Aorta (tissue), 5 donors: ENCODE measurements at places on chromosomes 16 and 17. TPM values are rescaled to one million over a fixed set of nuclear protein-coding genes. Genes with fewer than 3 reads are reported as not detected.

DNA sequence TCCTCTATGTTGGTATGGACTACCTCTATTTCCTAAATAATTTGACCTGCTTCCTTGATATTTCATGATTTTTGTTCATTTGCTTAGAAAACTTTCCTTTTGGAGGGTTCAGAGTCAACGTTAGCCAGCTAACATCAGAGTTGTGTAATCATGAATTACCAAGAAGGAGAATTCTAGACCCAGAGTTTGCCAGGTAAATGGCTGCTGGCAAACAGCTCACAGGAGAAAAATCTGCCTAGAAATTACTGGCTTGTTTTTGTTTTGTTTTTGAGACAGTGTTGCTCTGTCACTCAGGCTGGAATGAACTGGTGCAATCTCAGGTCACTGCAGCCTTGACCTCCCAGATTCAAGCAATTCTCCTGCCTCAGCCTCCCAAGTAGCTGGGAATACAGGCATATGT is 111.4 kb upstream of the SALL1 start:
- no peak overlapping the region for H3K4me3 ChIP-seq
- DNase-seq, result no peak
- no peaks in the 10 kb centered on the region for H3K4me1 ChIP-seq
- H3K27me3 ChIP-seq, result no peaks in the 10 kb centered on the region

- H3K27me3 ChIP-seq, result no peaks in the 10 kb centered on the region
- DNase-seq, result peak; percentile 79
- H3K4me1 ChIP-seq, result no peaks in the 10 kb centered on the region
- H3K36me3 ChIP-seq, result no peaks in the 10 kb centered on the region
Observed at GRCh38 chr17:78168903-78169793, 767 bp downstream of the SYNGR2 start.

DNA sequence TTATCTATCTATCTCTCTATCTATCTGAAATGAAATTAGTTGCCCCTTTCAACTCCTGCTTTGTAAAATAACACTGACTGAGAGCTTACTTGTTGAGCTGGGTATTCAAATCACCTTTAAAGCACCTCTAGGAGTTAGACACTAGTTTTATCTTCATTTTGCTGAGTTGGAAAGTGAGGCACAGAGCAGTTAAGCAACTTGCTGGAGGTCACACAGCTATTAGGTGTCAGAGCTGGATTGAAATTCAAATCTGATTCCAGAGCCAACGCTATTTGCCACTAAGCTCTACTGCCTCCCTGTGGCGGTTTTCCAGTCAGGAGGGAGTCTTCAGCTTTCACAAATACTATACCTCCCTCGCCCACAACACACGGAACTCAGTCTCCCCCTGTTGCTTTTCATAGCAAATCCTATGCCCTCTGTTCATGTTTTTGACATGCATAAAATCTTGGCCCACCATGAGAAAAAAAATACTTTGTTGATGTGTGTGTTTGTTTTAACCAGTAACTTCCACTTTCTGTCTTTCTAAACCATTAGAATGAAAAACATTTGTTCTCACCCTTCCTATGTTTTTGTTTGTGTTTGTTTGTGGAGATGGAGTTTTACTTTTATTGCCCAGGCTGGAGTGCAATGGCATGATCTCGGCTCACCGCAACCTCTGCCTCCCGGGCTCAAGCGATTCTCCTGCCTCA is 74.8 kb upstream of the SMURF2 start:
- no peaks in the 10 kb centered on the region for H3K36me3 ChIP-seq
- DNase-seq, result no peak
- no peaks in the 10 kb centered on the region for H3K27me3 ChIP-seq
- no peak overlapping the region for H3K27ac ChIP-seq

DNA sequence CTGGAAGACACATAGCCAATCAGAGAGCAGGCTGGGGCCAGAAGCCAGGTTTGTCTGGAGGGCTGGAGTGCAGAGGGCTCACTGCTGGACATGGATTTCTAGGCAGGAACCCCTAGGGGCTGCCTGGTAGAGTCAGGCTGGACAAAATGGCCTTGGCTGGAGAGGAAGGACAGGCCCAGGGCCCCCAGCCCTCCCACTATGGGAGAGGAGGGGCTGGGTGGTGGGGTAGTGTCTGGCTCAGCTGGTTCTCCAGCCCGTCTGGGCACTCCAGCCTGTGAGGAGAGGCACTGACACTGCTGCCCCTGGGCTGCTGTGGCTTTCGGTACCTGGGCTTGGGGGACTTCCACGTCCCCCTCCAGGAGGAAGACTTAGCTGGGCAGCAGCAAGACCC is 21.7 kb upstream of the DOK4 start:
- no peak overlapping the region for H3K27ac ChIP-seq
- H3K36me3 ChIP-seq, result no peaks in the 10 kb centered on the region
- DNase-seq, result no peak
- no peak overlapping the region for H3K4me3 ChIP-seq
- no peaks in the 10 kb centered on the region for H3K27me3 ChIP-seq
- no peaks in the 10 kb centered on the region for H3K4me1 ChIP-seq

The ST6GALNAC1 gene
- 2.3 TPM for total RNA-seq

The ADGRG1 gene
- 33.0 TPM for total RNA-seq

The LPO gene
- total RNA-seq, result not detected
